ENCODE measurements at places on chromosomes 3 and 15.
A peak's percentile ranks its signal among the peaks of the same experiment; 100 is the strongest.

DNA sequence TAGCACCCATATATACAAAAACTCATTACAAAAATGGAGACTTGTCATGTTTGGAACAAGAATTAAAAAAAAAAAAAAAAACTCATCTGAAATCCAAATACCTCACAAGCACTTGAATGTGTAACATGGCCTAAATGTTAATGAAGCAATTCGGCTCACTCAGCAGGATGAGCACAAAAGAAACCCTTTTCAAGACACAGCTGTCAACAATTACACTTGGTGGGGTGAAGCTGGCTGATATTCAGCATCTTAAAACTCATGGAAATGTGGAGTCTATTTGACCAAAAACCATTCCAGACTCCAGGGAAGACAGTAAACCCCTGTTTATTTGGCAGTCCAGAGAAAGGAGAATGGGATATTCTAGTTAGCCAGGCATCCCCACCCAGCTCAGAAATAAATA lies 205.4 kb upstream of the TSC22D2 start:
- no peak for DNase-seq

- no peak for DNase-seq
Measured at GRCh38 chr3:169954142-169954756, 12.4 kb upstream of the SEC62 start.

DNA sequence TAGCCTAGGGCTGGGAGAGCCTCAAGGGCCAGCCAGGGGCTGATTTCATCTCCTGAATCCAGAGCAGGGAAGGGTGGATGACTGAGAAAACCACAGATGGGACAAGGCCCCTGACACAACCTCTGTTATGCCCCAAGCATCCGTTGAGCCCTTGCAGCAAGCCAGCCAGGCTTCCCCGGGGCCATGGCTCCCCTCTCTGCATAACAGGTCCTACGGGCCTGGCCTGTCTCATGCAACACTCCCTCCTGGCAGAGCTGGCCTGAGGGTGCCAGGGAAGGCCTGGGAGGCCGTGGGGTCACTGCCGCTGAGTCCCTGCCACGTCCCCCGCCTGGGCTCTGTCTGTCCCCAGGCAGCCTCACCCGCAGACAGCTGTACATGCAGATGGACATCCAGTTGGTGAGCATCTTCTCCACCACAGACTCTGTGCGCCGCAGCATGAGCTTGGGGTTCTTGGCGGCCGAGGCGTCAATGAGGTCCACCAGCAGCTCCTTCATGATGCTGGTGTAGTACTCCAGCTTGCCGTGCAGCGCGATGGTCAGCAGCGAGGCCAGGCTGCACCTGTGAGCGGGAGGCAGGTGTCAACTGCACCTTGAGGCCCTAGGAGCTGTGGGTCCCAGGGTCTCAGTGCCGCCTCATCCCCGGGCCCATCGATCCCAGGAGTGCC lies 22.1 kb downstream of the H1-8 start:
- no peak for DNase-seq

DNA sequence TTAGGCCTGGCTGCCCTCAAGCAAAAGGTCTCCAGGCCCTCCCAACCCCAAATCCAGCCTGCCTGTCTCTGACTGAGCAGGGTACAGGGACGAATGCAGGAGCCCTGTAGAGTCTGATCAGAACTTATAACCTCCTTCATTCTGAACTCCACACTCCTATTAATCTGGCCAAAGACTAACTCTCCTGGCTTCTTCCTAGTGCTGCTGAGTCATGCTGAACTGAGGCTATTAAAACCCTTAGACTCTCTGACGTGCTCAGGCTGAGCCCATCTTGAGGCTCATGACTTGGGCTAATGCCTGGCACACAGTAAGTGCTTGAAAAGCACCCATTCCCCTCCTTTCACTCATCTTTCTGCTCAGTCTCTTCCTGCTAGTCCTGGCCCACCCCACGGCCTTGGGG lies 81.9 kb downstream of the NUP210 start:
- no peak for DNase-seq

GRCh38 chr3:149239357-149239936 lies 17.8 kb upstream of the CP start:
- no peak for DNase-seq

GRCh38 chr15:51348688-51349087 lies 7.2 kb downstream of the GLDN start:
- no peak for DNase-seq

DNA sequence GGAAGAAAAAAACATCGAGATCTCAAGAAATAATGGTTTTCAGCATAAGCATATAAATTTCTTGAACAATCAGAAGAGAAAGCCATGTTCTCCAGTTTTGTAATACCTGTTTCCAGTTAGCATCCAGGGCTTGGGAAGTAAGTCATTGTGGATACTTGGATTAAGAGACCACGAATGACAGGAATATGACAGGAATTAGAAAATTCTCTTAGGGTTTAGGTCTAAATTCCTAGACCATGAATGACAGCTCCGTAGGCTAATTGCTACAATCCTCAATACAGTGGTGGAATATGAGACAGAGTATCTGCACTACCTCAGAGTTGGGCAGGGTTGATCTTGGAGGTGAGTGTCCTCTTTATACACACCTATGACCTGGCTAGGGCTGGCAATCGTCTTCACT lies 517.5 kb downstream of the NTRK3 start:
- no peak for DNase-seq

- no peak for DNase-seq
Measured at GRCh38 chr15:38612159-38612863, 47.7 kb upstream of the RASGRP1 start.

DNA sequence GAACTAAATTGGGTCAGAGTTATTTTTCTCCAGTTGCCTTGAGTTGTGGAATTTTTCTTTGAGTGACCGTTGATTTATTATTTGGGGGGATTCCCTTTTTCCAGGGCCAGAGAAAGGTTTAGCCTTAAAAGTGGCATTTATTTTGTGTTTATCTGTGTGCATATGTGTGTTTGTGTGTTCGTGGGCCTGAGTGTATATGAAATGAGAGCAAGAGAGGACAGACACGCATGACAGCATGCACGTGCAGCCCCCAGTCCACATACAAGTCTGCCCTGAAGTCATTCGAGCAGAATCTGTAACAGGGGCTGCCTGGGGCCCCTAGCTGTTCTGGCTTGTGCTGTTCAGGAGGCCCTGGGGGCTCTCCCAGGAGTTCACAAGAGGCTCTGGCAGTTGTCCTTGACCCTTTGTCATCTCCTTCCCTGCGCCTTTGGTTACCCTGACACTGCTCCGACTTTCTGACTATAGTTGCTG lies 18.3 kb upstream of the TRAK1 start:
- no peak for DNase-seq

DNA sequence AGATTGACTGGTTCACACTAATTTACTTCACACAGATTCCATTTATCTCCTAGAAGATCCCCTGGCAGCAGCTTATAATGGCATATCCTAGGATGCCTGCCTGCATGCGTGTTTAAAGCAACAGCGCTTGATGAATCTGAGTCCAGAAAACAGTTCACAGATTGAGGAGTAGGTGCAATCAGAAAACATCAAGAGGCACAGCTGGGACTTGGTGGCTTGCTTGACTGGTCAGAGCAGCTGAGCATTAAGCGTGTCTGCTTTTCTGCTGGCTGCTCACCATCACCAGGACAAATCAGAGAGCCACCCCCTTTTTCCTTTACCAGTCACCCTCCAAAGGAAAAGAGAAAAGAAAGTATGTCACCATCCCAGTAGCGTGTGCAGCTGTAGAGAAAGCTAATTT lies 223.6 kb downstream of the WDR72 start:
- DNase-seq: no peak

DNA sequence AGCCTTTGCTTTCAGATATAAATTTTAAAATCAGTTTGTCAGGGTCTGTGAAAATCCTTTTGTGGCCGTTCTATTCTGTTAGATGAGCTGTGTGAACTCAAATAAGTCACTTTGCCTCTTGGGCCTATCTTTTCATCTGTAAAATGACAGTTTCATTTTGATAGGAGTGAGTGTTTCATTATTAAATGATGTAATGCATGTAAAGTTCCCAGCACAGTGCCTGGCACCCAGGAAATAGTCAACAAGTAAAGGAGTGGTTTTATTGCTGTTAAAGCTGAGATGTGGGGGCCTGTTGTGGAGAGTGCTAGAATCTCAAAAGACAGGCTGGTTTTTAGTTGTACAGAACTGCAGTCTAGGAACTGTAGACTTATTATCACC lies 394.5 kb upstream of the CFAP20DC start:
- DNase-seq: no peak

- no peak for DNase-seq
Measured at GRCh38 chr3:181564222-181564621, 147.5 kb upstream of the SOX2 start.

DNA sequence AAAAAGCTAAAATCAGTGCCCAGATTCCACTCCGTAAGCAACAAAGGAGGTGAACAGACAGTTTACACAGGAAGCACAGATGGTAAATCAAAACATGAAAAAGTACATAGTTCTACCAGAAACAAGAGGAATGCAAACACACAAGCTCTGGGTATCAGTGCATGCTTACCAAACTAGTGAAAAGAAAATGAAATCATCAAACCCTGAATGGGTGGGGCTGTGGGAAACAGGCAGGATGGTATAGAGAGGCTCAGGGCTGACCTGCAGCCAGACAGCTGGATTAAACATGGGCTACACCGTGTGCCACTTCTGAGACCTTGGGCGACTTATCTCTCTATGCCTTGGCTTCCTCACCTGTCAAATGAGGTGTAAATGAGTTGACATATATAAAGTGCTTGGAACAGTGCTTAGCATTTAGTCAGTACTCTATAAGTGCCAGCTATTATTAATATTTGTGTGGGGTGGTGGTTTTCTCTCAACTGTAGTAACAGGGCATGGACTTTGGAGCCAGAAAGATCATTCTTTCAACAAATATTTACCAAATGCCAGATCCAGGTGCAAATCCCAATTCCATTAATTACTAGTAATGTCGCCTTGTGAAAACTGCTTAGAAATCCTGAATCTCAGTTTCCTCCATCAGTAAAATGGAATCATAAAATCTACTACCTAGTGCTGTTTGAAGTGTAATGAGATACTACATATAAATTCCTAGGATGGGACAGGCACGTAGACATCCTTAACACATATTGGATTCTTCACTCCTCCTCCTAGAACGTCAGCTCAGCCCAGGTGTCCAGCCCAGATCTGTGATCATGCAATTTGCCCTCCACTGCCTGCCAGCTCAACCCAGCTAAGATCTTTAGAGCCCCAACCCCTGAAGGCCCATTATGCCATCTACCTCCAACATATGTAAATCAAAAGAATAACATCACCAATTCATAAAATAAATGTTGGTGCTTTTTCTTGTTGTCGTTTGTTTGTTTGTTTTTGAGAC lies 55.5 kb upstream of the SMAD3 start:
- no peak for DNase-seq

DNA sequence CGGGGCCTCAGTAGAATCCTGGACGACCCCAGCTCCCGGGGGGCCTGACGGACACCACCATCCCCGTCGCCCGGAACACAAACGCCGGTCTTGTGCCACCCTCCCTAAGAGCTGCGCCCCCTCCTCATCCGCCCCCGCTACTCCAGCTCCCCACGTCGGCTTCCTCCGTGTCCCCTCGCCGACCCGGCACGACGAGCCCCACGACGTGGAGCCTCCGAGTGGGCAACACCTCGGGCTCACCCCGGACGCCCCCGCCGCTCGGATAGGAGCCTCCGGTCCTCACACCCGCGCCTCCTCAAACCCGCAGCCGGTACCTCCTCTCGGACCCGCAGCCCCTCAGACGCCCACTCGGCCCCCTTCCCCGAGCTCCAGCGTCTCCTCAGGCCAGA lies 525 bp downstream of the NPTN start:
- peak; percentile 6 for DNase-seq

All from effector CD4-positive, alpha-beta T cell (primary cell).